ENCODE measurements at places on chromosomes 2 and 18.

GRCh38 chr2:160294339-160294803 is 94.3 kb upstream of the ITGB6 start:
- DNase-seq = no peak

DNA sequence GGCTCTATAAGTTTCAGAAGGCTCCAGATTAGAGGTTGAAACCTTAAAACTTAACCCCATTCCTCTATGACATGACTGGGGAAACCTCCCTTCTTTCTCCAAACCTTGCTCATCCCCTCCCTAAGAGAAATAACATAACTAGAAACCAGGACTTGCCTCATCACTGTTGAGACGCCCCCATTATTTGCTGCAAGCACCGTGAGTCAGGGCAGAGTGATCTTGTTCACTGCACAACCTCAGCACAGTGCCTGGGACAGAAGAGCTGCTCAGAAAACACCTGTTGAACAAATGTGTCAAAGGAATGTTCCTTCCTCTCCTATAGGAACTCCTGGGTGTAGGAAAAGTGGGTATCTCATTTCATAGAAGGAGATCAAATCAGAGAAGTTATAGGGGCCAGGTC is 132.7 kb upstream of the CTAGE1 start:
- DNase-seq = no peak

GRCh38 chr2:14513903-14514302 is 118.6 kb upstream of the LRATD1 start:
- no peak for DNase-seq

DNA sequence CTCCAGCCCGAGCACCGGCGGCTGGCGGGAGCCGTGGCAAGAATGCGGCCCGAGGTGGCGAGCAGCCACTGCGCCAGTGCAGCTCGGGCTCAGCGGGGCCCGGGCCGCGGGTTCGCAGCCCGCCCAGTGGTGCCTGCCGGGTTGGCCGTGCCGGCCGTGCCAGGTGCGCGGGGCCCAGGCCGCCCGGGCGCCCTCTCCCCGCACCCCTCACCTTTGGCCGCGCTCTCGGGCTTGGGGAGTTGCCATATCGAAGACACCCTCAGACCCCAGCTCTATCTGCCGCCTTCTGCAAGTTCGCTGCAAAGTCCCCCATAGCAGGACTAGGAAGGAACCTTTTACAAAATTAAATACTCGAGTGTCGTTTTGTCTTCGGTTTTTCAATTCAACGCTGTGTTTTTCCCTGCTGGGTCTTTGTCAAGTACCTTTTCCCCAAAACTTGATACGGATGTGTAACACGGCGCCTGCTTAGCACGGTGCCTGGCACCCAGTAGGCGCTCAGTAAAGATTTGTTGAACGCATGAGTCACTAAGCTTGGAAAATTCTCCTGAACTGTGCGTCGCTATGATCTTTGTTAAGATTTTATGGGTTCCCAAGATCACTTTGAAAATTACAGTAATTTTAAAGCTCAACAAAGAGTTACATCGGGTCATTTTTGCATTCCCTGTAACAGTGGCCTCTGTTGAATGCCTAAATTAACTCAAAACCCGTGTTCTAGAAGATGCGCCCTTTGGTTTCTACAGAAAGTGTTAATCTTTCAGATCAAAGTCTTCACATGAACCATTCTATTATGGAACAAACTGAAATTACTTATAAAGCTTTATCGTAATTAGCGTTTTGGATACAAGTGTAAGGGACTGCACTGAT is 750 bp downstream of the STRADB start:
- DNase-seq = no peak

DNA sequence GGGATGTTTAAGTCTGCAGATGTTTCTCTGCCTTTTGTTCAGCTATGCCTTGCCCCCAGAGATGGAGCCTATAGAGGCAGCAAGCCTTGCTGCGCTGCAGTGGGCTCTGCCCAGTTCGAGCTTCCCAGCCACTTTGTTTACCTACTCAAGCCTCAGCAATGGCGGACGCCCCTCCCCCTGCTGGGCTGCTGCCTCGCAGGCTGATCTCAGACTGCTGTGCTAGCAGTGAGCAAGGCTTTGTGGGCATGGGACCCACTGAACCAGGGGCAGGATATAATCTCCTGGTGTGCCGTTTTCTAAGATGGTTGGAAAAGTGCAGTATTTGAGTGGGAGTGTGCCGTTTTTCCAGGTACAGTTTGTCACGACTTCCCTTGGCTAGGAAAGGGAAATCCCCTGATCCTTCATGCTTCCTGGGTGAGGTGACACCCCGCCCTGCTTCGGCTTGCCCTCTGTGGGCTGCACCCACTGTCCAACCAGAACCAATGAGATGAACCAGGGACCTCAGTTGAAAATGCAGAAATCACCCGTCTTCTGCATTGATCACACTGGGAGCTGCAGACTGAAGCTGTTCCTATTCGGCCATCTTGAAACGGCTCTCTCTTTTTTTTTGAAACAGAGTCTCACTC is 27.6 kb upstream of the ADAM23 start:
- no peak for DNase-seq

DNA sequence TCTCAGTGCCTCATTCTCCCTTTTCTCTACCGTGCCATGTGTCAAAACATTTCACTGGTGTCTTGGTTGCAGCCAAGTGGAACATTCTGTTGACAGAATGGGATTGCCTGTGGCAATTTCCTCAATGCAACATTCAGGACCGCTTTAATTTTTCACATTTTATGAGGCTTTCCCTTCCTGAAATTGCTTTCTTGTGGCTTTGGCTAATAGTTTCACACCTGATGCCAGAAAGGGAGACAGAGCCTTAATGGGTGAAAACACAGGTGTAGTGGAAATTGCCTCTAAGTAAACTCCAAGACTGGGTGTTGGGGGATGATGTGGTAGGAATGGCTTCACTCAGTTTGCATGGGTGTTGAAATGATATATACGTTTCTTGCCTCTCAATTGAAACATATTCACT is 278.3 kb downstream of the TSN start:
- DNase-seq = no peak

DNA sequence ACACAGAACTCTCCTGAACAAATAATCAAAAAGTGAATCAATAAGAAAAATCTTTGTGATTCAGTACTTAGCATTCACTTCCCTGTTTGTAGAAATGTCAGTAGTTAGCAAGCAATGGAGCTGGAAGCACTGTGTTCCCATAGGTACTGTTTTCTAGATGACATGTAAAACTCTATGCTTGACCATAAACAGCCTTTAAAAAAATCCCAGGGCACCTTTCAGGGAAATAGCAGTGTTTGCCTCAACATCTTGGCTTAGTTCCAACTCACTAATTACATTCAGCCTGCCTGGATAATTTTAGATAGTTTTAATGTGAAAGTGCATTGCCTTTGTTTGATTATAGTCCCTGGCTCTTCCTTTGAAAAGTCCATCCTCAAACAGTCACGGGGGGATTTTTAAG is 721.8 kb downstream of the ERBB4 start:
- no peak for DNase-seq

- DNase-seq = no peak
These were observed 14.8 kb upstream of the SRBD1 start for GRCh38 chr2:45625824-45626223.

DNA sequence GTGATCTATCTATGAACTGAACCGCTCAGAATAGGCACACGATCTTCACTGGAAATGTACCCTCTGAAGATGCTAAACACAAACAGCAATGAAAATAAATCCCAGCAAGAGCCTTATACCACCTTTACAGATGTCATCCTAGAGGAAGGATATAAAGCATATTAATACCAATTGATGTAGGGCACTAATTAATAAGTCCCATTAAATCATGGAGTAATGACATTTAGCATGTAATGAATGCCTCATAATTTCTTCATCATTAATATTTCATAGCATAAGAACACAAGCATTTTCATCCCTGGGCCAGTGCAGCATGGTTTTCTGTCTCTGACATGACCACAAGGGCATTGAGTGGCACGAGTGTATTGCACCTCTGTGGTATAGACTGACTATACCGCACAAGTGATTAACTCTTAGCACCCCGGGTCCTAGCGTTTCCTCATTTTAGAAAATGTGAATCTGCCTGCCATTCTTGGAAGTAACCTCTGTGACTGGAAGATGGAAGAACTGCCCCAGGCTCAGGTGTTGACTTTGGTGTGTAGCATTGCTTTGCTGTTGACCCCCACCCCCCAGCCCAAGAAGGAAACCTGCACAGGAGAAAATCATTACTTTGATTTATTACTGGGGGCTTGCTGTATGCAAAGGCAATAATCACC is 1.4 kb upstream of the TMEM178A start:
- DNase-seq = no peak

DNA sequence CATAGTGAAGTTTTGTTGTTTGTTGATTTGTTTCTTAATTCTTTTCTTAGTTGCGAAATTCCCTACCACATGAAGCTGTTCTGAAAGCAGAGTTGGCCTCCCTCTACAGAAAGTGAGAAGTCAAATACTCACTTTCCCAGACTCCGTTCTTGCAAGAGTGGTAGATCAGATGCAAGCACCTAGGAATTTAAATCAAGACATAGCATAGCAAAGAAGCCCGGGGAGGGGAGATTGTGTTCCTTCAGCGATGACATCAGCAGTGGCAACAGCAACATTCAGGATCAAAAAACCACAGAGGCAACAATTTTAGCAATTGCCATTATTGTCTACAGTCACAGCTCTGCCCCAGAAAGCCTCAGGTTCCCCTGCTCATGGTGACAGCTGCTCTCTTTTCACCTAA is 580.0 kb downstream of the RNF144A start:
- no peak for DNase-seq

DNA sequence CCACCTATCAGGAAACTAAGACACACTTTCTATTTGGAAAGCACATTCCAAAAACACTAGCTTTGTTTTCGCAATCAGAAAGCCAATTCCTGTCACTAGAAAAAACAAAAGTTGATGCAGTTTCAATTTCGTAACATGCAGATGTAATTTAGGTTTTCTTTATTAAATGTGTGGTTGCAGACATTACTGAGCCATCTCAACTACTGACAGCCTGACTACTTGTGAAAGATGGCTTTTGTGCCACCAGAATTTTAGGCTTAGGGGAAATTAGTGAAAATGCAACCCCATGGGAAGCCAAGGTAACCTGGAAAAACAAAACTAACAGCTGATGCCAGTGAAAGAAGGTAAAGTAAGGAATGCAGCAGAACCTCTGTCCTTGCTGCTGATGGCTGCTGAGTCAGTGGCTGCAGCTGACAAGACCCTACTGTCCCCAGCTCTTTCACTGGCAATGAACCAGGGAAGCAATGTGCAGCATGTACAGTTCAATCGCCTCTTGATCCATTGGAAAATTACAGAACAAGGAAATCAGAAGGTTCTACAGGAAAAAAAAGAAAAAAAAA is 34.9 kb downstream of the FEZ2 start:
- DNase-seq = no peak

DNA sequence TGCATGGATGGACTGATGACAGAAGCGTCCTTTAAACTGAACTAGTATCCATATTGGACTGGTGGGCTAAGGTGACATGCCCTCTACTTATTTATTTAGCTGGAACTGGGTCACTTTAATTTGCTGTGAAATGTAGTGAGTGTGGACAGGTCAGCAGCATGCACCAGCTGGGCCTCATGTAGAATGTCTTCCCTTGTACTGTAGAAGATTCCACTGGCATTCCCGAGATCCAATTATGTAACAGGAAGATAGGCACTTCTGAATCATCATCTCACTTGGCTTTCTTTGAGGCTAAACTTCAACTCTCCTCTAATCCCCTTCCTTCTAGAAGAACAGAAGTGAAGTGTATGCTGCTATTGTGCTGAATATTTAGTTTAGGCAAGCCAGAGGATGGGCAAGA is 296.2 kb downstream of the SLC8A1 start:
- DNase-seq = no peak

All from NCI-H1092 (cell line).